ENCODE measurements at places on chromosomes 5 and 9.

DNA sequence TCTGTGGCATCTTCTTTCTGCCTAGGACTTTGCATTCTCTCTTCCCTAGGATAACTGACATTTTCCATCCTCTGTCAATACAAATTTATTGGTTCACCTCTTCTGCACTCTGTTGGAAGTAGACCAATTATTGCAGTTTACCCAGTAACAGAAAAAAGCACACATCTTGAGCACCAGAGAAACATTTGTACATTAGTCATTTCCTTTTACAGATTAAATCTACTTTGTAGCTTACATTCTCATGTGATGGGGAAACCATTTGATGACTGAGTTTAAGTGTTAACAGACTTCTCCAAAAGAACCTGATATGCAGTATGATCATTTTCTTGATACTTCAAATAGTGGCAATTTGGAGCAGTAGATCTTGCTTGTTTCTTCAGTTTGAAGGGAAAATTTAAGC lies 1098.8 kb downstream of the DTWD2 start:
- DNase-seq = no peak

GRCh38 chr9:117434566-117434965 lies 19.7 kb upstream of the ASTN2 start:
- DNase-seq = no peak

GRCh38 chr9:33905137-33905536 lies 88.2 kb downstream of the UBE2R2 start:
- DNase-seq = no peak

GRCh38 chr5:142644127-142644526 lies 41.8 kb downstream of the FGF1 start:
- DNase-seq = no peak

DNA sequence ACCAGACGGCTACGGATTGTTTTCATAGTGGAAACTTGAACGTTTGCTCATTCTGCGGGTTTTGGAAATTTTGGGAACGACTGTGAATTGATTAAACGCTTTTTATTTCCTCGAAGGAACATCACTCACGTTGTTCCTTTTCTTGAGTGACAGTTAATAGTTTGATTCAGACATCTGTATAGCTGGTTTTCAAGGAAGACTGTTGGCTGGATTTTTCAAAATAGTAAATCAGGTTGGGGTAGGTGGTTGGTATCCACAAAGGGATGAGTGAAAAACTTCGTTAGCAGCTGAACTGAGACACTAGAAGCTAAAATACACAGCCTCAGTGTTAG lies 1.1 kb downstream of the TGFBR1 start:
- DNase-seq = no peak
